ENCODE measurements at places on chromosomes 3 and 15.
A peak's percentile ranks its signal among the peaks of the same experiment; 100 is the strongest.

- no peak for DNase-seq
Observed at GRCh38 chr15:31261266-31262142, 65.1 kb upstream of the KLF13 start.

- no peak for DNase-seq
Observed at GRCh38 chr3:129549006-129549800, 6.2 kb downstream of the H1-8 start.

DNA sequence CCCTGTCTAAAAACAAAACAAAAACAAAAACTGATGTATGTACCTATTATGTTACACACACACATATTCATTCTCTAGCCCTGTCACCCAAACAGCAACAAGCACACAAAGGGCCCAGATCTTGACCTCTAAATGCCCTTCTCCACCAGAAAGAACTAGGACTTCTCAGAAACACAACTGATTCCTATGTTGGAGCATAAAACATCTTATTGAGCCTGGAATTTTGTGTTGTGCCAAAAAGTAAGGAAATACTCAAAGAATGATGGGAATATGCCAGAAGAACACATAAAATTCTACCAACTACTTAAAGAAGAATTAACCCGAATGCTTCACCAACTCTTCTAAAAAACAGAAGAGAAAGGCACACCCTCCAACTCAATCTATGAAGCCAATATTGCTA, 66.7 kb upstream of the OCA2 start:
- DNase-seq, result no peak

DNA sequence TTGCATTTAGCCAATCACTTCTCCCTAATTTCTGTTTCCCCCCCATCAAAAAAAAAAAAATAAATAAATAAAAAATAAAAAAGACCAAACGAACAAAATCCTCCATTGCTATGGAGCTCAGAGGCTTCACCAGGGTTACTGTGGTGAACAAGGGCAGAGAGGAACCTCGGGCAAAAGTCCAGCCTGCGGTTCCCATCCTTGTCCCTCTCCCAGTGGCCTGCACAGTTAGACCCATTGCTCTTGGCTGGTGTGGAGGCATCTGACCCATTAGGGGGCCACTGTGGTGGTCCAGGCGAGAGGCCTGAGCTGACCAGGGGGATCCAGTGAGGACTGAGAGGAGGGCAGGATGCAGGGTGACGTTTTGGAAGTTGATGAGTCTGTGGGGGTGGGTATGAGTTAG, 18.8 kb downstream of the CORO2B start:
- DNase-seq, result no peak

- no peak for DNase-seq
Observed at GRCh38 chr3:19046440-19046839, 101.9 kb upstream of the KCNH8 start.

GRCh38 chr3:183265834-183266417, 12.9 kb downstream of the B3GNT5 start:
- no peak for DNase-seq

- no peak for DNase-seq
Observed at GRCh38 chr15:42591238-42591934, 16.0 kb downstream of the STARD9 start.

DNA sequence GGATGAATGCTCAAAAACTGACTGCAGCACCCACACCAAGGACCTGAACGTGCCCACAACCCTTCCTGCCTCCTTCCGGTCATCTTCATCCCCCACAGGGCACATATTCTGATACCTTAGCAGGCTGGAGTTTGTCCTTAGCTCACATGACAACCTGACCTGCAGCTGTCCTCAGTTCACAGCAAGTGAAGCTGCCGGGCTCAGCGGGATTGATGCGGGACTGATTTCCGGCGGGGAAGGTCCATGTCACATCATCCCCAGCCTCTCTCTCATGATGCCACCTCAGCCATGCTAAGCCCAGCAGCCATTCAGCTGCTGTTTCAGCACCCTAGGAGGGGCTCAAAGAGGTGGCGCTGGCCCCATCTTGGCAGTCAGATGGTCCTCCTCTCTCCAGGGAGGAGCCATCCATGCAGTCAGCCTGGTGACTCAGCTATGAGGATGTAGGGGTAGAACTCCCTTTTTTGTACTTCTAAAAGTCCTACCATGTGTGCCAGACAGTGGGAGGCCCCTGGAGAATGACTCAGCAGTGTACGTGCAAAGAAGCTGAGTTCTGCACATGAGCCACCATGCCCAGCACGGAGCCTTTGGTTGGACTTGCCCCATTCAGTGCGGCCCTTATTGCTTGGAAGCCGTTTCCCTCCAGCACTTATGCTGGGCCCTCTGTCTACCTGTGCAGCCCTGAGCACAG, 9.5 kb downstream of the CA12 start:
- no peak for DNase-seq

DNA sequence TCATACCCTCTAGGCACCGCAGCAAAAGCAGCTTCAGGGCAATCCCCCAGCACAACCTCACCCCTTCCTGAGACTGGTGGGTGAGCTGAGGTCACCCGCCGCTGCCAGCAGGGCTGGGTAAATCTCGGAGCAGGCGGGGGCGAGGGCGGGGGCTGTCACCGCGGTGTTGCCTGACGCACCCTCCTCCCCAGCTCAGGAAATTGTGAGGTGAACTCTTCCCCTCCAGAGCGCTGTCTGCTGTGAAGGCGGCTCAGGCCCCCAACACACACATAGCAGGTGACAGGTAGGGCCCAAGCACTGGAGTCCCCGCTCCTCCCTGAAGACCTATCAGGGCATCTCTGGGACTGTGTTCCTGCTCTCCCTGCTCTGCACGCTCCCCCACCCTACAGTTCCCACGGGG, 30.2 kb upstream of the FURIN start:
- peak; percentile 88 for DNase-seq

DNA sequence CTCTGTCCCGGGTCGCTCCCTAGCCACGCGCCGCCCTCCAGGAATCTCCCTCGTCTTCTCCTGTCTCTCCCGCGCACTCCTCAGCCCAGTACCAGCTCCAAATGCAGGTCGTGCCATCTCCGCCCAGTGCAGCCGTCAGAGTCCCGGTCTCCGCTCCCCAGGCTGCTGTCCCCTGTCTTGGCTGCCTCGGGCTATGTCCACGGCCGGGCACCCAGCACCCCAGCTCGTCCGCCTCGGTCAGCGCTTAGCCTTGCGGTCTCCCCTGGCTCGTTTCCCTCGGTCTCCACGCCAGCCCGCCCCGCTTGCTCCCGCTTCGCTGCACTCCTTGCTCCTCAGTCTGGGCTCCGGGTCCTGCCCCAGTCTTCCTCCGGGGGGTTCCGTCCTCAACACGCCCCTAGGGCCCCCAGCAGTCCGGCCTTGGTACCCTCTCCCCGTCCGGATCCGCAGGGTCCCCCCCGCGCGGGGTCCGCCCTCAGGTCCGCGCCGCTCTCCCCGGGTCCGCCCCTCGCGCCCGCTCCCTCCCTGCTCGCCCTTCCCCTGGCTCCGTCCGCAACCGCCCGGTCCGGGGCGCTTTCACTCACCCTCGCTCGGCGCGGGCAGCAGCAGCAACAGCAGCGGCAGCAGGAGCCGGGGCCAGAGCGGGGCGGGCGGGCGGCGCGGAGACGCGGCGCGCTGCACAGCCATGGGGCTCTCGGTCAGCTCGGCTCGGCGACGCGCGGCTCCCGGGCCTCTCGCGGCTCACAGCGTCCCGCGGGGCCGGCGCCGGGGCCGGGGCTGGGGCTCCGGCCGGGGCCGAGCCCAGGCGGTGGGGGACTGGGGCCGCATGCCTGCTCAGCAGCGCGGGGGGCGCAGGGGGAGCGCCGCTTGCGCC, 462 bp downstream of the IGDCC3 start:
- no peak for DNase-seq

DNA sequence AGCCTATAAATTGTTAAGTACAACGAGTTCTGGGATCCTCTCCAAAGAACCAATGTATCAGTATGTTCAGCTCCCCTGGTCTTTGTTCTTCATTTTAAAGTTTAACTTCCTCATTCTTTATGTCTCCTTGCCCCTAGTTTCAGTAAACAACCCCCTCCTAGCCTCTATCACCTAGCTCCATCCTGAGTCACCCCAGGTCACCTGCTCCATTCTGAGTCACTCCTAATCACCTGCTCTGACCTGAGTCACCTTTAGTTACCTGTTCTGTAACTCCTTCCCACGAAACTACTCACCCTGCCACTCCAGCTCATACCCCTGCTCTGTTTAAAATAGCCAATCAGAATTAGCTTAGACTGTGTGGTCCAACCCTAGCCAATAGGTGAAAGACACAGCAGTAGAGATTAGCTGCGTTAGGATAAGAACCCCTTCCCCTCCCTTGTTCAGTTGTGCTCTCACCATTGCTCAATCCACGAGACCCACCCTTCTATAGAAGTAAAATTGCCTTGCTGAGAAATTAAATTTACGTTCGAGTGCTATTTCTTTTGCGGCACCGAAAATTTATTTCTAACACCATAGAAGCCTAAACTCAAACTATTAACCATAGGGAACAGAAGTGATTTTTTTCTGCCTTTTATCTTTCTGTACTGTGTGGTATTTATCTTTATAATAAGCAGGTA, 245.0 kb upstream of the ADAMTS9 start:
- no peak for DNase-seq

GRCh38 chr3:178671377-178671776, 135.1 kb downstream of the KCNMB2 start:
- no peak for DNase-seq

GRCh38 chr3:17747890-17748247, 5.4 kb upstream of the TBC1D5 start:
- no peak for DNase-seq

GRCh38 chr3:127716384-127716783, 43.6 kb downstream of the ABTB1 start:
- no peak for DNase-seq

DNA sequence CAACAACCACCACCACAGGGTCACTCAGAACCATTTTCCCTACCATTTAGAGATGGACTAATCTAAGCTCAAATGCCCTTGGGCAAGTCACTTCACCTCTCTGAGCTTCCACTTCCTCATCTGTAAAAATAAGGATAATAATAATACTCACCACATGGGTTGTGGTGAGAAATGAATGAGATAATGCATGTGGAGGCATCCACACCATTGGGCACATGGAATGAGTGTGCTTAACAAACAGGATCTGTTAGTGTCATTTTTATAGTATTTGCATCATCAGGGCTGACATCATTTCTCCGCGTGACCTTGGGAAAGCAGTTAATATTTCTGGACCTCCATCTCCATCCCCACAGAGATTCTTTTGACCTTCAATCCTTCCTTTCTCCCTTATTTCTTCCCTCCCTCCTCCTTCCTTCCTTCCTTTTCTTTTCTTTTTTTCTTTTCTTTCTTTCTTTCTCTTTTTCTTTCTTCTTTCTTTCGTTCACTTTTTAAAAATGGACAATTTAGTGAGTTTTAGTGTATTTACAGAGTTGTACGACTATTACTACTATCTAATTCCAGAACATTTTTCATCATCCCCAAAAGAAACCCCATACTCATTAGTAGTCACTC, 7.7 kb upstream of the RFT1 start:
- no peak for DNase-seq

- DNase-seq, result no peak
Observed at GRCh38 chr3:186653080-186653707, 12.6 kb upstream of the HRG start.

GRCh38 chr3:192904632-192905289, 12.9 kb downstream of the MB21D2 start:
- no peak for DNase-seq

- DNase-seq, result no peak
Observed at GRCh38 chr15:92705764-92706163, 50.2 kb upstream of the FAM174B start.

DNA sequence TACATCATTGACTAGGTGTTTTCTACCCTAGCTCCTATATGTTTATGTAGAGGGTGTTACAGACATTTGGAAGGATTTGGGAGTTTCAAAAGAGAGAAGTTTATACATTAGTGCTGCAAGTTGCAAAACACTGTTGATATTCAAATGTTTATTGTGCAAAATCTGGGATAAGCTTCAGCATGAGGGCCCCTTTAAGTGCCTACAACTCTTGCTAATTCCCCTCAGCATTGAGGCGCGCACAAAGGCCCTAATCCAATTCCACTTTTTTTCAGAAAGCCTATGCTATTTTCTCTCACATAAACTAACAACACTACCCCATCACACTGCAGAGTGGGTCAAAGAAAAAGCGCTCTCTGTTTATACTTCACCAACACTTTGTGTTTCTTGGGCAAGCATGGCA, 208.0 kb downstream of the NR2F2 start:
- DNase-seq, result no peak
